SJCRH30 (cell line): ENCODE measurements at places on chromosomes 11 and 22.

DNA sequence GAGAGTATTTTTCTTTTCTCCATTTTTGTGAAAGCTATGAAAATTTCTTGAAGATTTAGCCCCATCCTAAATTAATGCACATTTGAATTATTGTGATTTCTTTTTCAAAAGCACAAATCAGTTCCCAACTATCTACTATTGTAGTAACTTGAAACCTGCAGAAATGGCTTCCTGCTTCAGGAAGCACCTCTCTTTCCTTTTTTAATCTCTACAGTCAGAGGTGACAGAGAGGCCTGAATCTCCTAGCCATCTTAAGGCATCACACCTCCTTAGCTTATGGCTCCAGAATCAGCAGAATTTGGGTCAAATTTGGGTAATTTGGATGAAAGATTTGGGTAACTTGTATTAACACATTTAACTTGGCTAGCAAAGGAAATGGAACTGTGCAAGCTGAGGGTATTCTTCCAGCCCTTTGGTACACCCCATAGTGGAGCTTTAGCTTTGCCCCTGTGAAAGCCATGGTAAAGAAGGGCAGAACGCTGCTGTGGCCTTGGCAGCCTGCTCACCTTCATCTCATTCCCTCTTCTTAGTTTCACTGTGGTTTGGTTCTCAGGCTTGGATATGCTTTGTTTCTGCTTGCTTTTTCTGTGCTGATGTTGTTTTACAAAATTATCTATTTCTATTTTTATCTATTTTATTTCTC, 16.2 kb downstream of the TBCEL start:
- DNase-seq: no peak

DNA sequence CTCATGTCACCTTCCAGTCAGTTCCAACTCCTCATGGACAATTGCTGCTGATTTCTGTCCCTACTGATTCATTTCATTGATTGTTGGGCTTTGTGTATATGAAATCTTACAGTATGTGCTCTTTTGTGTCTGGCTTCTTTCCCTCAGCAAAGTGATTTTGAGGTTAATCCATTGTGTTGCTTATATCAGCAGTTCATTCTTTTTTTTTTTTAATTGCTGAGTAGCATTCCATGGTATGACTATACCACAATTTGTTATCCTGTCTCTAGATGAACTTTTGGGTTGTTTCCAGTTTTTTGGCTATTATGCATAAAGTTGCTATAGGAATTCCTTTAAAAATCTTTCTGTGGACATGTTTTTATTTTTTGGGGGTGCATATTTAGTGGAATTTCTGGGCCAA, 59.9 kb downstream of the NXPE1 start:
- DNase-seq: no peak

- peak; percentile 42 for DNase-seq
Observed at GRCh38 chr11:68962527-68963250, 18.1 kb downstream of the MRGPRD start.

DNA sequence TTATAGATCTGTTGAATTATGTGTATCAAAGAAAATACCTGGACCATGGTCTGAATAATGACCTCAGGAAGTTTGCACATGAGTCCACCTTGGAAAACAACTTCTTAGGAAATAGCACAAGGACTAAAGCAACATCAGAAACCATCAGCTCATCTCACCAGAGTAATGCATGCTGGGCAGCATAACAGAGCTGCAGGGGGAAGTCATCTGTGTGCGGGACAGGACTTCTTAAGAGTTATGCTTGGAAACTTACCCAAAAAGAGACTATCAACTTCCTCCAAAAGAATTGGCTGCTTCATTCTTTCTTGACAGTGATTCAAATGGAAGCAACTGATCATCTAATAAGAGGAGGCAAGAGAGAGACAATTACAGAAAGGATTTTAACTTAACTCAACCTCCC, 2.5 kb downstream of the OR56B4 start:
- no peak for DNase-seq

- no peak for DNase-seq
Observed at GRCh38 chr11:35337136-35337913, 82.0 kb downstream of the SLC1A2 start.

GRCh38 chr11:57530215-57530595, 349 bp downstream of the TIMM10 start:
- DNase-seq: no peak

DNA sequence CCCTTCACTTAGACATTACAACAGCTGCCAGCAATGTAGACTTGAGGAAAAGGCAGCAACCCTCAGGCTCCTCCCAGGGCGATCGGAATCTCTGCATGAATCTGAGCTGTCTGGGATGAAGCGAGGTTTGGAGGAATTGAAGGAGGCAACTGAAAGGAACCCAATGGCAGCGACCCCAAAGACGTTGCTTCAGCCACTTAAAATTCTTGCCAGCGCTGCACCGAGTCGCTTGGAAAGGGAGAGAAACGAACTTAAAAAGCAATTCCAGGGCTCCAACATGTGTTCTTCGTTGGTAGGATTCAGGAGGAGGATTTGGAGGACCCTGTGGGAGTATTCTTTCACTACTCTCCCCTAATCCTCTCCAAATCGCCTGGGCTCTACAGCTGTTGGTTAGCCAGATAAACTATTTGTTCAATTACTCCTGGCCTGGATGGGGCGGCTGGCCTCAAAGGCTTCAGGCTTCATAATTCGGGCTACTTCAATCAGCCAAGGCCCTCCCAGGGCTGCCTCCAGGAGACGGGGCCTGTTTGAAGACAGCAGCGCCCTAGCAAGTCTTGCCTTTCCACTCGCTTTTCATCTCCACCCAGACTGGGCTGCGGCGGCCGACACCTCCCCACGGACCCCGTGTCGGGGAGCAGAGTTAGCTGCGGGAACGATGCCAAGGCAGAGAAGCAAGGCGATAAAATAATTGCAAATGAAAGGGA, 72.4 kb upstream of the TMEM45B start:
- DNase-seq: peak; percentile 48

- DNase-seq: no peak
Observed at GRCh38 chr22:40451210-40451609, 80.8 kb downstream of the SGSM3 start.

- DNase-seq: no peak
Observed at GRCh38 chr11:94405062-94405833, 4.0 kb upstream of the GPR83 start.

- DNase-seq: no peak
Observed at GRCh38 chr11:84136926-84137325, 850.8 kb upstream of the CCDC90B start.

GRCh38 chr11:6538945-6539344, 41.9 kb downstream of the DNHD1 start:
- DNase-seq: no peak

- no peak for DNase-seq
Observed at GRCh38 chr22:32699001-32699582, 102.4 kb upstream of the TIMP3 start.

GRCh38 chr11:120339394-120339890, 3.2 kb downstream of the ARHGEF12 start:
- DNase-seq: peak; percentile 55

DNA sequence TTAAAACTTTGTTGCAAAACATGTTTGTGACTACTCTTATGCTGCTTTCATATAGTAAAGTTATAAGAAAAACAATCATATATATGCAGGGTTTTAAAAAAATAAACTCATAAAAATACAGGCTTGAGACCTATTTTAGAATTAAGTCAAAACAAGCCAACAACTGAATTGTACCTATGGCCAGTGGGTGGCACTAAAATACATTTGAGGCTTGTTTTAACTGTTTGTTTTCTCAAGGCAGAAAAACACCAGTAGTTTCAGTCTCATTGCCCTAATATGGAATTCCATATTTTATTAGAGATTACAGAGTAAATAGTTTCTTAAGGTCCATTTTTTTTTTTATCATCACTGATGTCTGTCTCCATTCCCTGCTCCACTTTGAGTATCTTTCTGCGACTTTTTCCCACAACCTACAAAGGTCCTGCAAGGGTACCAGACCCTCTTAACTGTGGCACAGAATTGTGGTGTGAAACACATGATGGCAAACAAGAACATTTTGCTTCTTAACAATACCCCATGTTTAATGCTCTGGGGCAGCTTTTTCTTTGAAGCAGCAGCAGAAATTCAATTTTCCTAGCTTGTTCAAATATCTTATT, 8.5 kb upstream of the CCDC89 start:
- peak; percentile 68 for DNase-seq

- DNase-seq: no peak
Observed at GRCh38 chr11:113159988-113160807, 154.2 kb upstream of the TTC12 start.

DNA sequence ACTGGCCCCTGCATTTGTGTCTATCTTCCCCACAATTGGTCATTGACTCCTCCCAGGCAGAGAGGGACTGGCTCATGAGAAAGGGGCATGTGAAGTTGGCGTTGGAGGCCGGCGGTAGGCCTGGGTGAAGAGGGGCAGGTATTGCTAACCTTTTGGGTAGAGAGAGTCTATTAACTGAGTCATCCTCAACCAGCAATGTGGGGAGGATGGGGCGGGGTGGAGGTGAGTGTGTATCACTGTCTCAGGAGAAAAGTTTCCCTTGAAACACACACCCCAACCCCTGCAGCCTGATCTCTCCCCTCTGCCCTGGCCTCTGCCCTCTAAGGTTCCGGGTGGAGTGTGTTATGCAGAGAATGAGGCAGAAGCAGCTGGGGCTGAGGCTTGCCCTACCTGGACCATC, 60.1 kb upstream of the PHF21B start:
- no peak for DNase-seq

DNA sequence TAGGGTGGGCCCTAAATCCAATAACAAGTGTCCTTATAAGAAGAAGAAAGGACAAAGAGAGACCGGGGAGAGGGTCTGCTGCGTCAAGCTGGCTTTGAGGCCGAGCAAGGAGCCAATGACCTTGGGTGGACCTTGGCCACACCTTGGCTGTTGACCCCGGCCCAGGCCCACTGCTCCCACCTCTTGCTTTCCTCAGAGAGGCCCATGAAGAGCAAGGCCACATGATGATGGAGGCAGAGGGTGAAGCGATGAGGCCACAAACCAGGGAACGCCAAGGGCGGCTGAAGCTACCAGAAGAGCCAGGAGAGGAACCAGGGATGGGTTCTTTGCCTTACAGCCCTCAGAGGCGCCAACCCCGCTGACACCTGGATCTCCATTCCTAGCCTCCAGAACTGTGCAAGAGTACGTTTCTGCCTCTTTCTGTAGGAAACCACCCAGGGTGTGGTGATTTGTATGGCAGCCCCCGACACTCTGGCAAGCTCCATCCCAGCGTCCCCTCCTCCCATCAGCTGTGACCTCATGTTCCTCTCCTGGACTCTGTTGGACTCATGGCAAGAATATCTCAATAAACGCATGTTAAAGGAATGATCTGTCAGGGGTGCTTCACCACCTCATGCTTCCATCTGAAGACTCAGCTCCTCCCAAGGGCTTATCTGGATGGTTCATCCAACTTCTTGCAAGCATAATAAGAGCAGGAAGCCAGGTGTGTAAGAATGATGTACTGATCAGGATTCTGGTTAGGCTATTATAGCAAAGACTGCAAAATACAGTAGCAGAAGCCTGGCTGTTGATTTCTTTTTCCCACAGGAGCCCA, 41.6 kb upstream of the LINC01488 start:
- DNase-seq: no peak
